Kidney tubule cell (primary cell): ENCODE measurements at places on chromosomes 7 and 10.

DNA sequence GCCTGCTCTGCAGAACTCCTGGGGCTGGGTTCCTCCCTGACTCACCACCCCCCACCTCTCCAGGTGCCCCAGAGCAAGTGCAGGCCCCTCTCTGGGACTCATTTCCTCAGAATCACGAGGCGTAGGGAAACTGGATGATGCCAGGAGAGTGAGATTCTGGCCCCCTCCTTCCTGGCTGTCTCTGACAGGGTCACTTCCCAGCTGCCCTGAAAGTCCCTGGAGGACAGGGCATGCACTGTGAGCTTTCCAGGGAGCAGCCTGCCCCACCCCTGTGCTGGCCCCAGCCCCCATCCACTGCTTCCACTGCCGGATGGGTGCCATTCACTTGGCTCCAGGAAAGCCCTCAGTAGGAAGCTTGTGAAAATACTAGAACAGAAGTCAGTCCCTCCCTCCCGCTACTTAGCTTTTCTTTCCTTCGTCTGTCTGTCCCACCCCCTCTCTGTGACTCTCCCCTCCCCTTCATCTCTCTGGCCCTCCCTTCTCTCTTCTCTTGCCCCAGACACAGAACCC is 10.4 kb downstream of the TACR2 start:
- DNase-seq, result peak; percentile 68

- DNase-seq, result no peak
Measured at GRCh38 chr7:36192053-36192824, 39.2 kb downstream of the EEPD1 start.

DNA sequence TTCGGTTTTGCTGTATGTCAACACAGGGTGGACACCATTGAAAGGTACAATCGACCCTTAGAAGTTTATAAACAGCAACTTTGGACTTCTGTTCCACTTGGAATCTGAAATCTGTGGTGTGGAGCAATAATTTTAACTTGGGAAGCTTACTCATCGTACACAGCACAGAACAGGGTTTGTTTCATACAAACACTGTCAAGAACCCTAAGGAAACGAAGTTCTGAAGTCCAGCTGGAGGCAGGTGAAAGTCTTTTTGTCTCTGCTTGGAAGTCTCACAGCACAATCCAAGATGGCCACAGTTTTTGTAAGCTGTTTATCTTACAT is 31.5 kb downstream of the NMT2 start:
- no peak for DNase-seq

GRCh38 chr10:23399701-23400144 is 39.2 kb upstream of the OTUD1 start:
- peak; percentile 75 for DNase-seq

GRCh38 chr10:112835217-112835715 is 114.8 kb upstream of the TCF7L2 start:
- no peak for DNase-seq

DNA sequence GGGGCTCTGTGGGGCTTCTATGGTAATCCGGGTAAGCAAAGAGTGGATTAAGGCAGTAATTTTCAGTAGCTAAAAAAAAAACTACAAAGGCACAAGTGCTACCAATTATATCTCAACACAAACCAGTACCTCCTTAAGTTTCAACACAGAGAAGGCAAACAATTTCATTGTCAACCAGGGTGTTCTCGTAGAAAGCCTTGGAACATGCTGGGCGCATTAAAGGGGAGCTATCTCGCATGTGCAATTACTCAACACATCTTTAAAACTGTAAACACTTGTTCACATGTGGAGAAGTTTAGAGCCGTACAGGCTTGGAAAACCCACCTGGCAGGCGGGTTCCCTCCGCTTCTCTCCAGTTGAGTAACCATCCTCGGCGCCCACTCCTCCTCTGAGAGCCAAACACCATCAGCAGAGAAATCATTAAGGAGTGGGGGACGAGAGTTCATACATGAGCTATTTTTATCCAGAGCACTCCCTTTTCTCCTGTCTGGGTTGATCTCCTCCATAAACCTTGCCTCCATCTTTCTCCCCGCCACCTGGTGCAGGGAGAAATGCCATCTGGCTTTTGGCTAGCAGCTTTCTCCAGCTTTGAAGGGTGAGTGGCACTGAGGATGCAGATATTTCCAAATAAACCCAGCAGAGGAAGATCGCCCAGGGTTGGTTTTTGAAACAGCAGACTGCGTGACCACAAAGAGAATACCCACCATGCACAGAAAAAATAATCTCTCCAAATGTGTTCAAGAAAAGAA is 287.1 kb downstream of the WDR11 start:
- DNase-seq, result no peak

- DNase-seq, result no peak
Measured at GRCh38 chr10:80473096-80473657, 19.1 kb downstream of the TSPAN14 start.
